ENCODE measurements at places on chromosomes 11 and 22. TPM values are rescaled to one million over a fixed set of nuclear protein-coding genes. Genes with fewer than 3 reads are reported as not detected.

FGF3 gene
- not detected for total RNA-seq

ALDH3B1 gene
- total RNA-seq: 5.2 TPM

FKBP2 gene
- 76.0 TPM for total RNA-seq

PGA3 gene
- total RNA-seq: 1.6 TPM

OR5L1 gene
- not detected for total RNA-seq

ZBTB3 gene
- 9.5 TPM for total RNA-seq

SULT4A1 gene
- total RNA-seq: 0.47 TPM

SCGB1C1 gene
- not detected for total RNA-seq

MPZL3 gene
- 0.26 TPM for total RNA-seq

ARHGAP42 gene
- total RNA-seq: 3.9 TPM

ARL2 gene
- 126 TPM for total RNA-seq

SPDYC gene
- total RNA-seq: not detected

PLEKHB1 gene
- total RNA-seq: 1.6 TPM

RASL10A gene
- not detected for total RNA-seq

CCDC73 gene
- total RNA-seq: under 0.01 TPM

ZFPL1 gene
- total RNA-seq: 26.0 TPM

MIAT gene
- 3.5 TPM for total RNA-seq

NLRP14 gene
- total RNA-seq: 0.09 TPM

RTN4RL2 gene
- under 0.01 TPM for total RNA-seq

TMEM86A gene
- 0.60 TPM for total RNA-seq

OR52H1 gene
- 0.63 TPM for total RNA-seq

RHOG gene
- 7.2 TPM for total RNA-seq

GNB1L gene
- total RNA-seq: 4.2 TPM

MFNG gene
- total RNA-seq: not detected

B3GAT1 gene
- total RNA-seq: not detected

IL17REL gene
- not detected for total RNA-seq

IGSF22 gene
- not detected for total RNA-seq

MS4A12 gene
- not detected for total RNA-seq

OR5AR1 gene
- not detected for total RNA-seq

OR8G5 gene
- not detected for total RNA-seq

FGF4 gene
- total RNA-seq: not detected

MUC2 gene
- not detected for total RNA-seq

TMEM179B gene
- 23.2 TPM for total RNA-seq

UQCC3 gene
- total RNA-seq: 13.1 TPM

APOBEC3A gene
- total RNA-seq: not detected

OR56A3 gene
- total RNA-seq: not detected

TBX1 gene
- 0.32 TPM for total RNA-seq

SEZ6L gene
- total RNA-seq: not detected

OR51B5 gene
- 0.26 TPM for total RNA-seq

LAYN gene
- 48.4 TPM for total RNA-seq

NAALAD2 gene
- total RNA-seq: 0.47 TPM

ZC3H12C gene
- 8.5 TPM for total RNA-seq

SNX32 gene
- total RNA-seq: 4.0 TPM

THY1 gene
- 11.0 TPM for total RNA-seq

BATF2 gene
- total RNA-seq: 0.63 TPM

SPI1 gene
- not detected for total RNA-seq
